Left ventricle myocardium inferior (tissue), 1 donor: ENCODE measurements at places on chromosomes 3 and 15. TPM values are rescaled to one million over a fixed set of nuclear protein-coding genes. Genes with fewer than 3 reads are reported as not detected.

DNA sequence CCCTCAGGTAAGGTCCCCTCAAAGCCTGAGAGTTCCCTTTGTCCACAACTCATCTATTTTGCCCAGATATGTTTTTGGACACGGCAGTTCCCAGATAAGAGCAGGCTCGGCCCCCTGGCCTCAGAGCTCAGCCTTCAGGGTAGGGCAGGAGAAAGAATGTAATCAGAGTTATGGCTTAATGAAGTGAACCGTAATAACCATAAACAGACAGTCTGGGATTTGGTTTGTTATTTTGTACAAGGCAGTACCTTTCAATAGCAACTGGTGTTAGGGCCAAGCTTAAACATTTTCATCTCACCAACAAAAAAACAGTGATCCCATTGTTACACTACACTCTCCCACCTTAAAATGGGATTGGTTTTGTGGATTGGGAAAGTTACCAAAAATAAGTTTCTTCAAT lies 12.2 kb upstream of the ALDH1A3 start:
- no peak for DNase-seq

DNA sequence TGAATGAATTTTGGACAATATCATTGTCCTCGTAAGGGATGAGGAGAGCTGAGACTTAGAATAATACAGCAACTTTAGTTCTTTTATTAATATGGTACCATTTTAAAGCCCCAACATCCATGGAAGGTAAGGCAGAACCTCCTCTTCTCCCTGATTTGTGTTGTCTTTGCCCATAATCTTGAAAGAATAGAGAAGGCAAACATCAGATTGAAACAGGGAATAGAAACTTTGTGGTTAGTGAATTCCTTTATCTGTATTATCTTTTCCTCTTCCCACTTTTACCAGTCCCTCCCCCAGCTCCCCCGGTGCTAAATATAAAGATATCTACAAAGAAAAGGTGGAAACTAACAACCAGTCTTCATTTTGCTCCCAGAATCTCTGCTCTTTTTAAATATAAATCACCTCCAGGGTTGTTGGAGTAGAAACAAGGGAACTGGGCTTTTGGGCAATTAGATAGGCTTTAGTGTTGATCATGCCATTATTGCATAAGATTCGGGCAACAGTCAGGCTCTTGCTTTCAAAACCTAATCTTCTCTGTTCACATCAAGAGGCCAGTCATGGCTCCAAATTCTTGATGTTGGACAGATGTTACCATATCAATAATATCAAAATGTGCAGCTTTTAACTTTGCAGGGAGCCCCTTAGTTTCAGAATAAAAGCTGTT lies 32.5 kb downstream of the ITPR1 start:
- DNase-seq: no peak

DNA sequence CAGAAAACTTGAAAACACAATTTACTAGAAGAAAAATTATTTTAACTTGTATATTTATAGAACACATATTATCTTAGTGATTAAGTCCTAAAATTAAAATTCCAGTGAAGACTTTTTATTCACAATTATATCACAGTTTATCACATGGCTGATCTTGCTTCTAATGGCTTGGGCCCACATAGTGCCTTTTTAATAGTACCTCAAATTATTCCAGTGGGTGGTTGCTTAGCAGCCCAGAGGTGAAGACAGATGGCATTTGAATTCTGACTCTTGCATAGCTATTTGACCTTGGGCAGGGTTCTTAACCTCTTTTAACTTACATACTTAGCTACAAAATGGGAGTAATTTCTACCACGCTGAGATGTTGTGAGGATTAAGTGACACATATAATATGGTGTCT lies 214.7 kb upstream of the SGO1 start:
- no peak for DNase-seq

DNA sequence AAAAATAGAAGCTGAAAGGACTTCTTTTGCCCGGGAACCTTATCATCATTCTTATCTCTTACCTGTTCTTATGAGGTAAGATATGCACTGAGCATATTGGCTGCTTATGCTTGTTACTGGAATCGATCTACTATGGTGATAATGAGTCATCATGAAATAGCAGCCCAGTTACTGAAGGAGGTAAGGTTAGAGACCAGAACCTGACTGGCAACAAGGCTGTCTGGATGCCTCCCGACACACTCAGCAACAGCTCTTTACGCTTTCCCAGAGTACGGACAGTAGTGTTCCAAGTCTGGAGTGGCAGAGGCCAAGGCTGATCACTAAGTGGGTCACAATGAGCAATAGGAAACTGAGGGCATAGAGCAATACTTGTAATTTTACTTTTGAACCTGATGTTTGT lies 314.1 kb downstream of the NLGN1 start:
- no peak for DNase-seq

DNA sequence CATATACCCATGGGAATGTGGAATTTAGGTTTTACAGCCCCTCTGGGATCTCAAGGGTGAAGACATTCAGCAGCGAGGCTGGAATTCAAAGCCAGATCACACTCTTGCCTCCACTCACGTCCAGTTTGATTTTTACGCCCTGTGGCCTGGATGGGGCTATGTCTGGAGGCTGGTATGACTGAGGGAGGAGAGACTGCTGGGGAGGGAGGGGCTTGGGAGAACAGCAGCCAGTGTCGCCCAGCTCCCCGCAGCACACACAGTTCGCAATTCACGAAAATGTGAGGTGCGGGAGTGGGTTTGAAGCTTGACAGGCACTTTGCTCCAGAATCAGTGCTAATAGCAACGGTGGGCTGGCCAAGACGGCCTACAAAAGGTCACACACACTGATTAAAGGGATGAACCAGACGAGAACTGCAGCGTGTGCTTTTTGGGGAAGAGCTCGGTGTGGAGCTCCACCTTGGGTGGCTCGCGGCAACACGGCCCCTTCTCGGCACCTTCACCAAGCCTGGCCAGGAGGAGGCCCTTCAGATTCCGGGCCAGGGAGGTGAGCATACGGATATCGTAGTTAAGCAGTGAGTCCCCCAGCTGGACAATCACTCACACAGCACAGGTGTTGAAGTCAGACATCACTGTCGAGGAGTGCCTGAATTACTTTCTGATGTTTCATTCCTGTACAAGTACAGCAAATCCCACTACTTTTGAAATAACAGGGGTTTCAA lies 16.4 kb downstream of the EHD4 start:
- DNase-seq: no peak

GRCh38 chr15:27993996-27994780 lies 104.9 kb downstream of the OCA2 start:
- no peak for DNase-seq

FGF7 gene
- 34.1 TPM for total RNA-seq

GRCh38 chr15:88014454-88015160 lies 241.9 kb downstream of the NTRK3 start:
- DNase-seq: no peak

FETUB gene
- total RNA-seq: not detected

GRCh38 chr3:47614788-47615187 lies 36.1 kb upstream of the CSPG5 start:
- DNase-seq: no peak

KLHL40 gene
- total RNA-seq: 0.22 TPM

DNA sequence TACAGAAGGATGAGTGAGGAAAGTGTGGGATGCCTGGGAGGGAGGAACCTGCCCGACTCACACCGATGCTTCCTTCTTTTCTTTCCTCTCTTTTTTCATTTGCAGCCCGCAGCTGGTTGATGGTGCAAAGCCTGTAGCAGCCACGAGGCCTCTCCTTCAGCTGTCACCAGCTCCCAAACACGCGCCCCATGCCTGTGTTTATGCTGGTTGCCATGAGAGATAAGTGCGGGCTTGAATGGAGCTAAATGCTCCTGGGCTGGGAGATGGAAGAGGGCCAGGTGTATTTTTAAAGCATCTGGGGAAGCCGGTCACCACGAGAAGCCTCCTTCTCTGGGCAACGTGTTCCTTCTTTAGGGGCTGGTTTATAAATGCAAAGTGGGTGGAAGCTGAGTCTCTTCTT lies 9.3 kb downstream of the COLQ start:
- peak; percentile 73 for DNase-seq

DNA sequence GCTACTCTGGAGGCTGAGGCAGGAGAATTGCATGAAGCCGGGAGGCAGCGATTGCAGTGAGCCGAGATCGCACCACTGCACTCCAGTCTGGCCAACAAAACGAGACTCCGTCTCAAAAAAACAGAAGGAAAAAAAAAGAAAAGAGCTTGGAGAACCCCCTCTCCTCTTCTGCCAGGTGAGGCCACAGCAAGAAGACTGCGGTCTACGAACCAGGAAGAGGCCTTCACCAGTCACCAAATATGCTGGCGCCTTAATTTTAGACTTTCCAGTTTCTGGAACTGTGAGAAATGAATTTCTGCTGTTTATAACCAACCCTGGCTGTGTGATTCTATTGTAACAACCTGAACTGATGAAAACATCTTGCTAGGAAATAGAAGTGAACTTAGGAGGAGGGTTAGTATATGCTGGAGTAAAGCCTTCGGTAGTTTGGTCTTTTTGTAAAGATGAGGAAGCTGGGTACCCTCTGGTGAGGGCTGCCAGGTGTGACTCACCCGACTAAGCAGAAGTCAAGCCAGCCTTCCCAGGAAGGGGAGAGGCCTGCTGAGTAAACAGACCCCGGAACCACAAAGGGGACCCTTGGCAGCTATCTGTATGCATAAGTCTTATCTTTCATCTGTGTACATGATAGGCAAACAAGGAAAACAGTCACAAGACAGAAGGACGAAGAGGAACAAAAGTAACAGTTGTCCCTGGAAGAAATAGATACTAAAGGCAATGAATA lies 78.7 kb downstream of the KLF13 start:
- no peak for DNase-seq

SATB1 gene
- total RNA-seq: 44.3 TPM

DNA sequence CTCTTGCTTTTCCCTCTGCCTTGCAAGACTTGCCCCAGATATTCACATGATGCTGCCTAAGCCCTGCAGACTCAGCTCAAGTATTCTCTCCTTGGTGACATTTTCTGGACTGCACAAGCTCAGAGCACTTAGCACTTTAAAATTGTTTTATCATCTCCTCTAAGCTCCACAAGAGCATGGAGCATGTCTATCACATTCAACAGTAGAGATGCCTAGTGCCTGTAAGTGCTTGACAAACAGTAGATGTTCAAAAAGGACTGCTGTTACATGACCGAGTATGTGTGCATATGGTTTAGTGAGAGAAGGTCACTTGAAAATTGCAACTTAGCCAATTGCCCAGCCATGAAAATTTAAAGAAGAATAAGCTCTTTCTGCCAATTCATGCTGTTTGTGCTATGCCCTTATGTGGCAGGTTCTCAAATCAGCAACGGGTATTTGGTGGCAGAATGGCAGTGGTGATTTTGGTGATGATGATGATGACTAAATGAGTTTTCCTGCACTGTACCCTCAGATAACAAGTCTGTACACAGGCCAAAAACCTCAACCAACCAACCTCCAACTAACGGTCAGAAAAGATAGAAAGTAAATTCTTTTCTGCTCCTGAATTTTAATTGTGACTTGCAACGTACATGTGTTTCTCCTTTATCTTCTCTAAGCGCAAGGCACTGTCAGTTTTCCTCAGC lies 647.2 kb upstream of the UBE2E2 start:
- DNase-seq: no peak

- no peak for DNase-seq
Observed at GRCh38 chr15:56763141-56763895, 30.0 kb upstream of the ZNF280D start.

- no peak for DNase-seq
Observed at GRCh38 chr3:122003112-122003511, 18.9 kb downstream of the ILDR1 start.

GRCh38 chr3:52495777-52496602 lies 852 bp downstream of the STAB1 start:
- DNase-seq: no peak

GRCh38 chr15:66489179-66489791 lies 8.3 kb downstream of the SNAPC5 start:
- DNase-seq: no peak

GRCh38 chr15:76431971-76432370 lies 95.4 kb downstream of the ISL2 start:
- no peak for DNase-seq

GRCh38 chr3:105619651-105620050 lies 249.2 kb downstream of the CBLB start:
- DNase-seq: no peak

DNA sequence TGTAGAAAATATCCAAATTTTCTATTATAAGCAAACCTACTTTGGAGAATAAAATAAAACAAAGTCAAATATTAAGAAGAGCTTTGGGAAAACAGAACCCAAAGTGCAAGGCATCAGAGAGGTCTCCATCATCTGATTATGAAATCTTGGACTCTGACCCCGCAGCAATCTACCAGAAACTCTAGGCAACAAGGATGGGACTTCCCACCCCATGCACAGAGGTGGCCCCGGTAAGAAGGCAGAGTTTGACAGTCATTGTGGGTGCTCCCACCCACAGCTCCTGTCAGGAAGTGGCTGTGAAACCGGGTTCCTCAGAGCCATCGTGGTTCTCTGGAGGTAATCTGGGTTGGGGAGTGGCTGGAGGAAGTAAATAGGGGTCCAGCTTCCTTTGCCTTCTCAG lies 37.0 kb upstream of the TJP1 start:
- no peak for DNase-seq

DNA sequence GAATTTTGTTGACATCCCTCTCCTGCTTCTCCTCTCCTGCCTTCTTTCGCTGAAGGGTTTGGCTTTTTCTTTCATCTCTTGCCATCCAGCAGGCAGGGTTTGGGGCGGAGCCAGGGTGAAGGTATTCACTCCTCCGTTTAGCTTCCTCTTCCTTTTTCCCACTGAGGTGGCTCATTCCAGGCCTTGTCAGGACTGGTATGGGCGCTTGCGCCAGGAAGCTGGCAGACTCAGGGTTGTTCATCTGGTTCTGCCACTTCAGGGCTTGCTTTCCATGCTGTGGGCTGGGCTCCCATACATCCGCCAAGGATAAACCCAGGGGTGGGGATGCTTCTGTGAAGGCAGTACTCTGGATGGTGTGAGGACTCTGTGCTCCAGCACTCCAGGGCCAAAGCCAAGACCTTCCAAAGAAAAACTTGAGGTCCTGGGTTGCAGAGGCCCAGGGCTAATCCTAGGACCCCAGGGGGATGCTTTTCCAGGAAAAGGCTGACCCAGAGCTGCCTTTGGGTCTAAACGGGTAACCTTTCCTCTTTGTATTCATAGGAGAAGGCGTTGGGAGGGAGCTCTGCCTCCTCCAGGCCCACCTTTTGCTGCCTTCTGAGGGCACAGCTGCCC lies 7.7 kb upstream of the AMOTL2 start:
- DNase-seq: no peak

DNA sequence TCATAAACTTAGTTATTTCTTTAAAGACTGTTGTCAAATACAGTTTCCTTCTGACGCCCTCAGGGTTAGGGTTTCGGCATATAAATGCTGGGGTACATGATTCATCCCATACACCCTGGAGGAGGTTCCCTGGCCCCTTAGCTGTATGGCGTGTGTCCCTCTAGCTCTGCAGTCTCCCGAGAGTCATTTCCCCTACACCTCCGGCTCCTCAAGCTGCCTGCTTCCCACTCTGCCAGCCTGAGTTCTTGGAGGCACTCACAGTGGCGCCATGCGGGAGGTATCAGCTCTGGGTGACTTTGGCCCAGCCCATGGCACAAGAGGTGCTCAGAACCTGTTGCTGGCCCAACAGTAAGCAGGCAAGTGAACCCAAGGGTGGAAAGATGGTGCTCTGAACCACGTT lies 70.2 kb upstream of the TRPM1 start:
- no peak for DNase-seq

A4GNT gene
- total RNA-seq: not detected
